LNCaP clone FGC (cell line): ENCODE measurements at places on chromosomes 7 and 10.

DNA sequence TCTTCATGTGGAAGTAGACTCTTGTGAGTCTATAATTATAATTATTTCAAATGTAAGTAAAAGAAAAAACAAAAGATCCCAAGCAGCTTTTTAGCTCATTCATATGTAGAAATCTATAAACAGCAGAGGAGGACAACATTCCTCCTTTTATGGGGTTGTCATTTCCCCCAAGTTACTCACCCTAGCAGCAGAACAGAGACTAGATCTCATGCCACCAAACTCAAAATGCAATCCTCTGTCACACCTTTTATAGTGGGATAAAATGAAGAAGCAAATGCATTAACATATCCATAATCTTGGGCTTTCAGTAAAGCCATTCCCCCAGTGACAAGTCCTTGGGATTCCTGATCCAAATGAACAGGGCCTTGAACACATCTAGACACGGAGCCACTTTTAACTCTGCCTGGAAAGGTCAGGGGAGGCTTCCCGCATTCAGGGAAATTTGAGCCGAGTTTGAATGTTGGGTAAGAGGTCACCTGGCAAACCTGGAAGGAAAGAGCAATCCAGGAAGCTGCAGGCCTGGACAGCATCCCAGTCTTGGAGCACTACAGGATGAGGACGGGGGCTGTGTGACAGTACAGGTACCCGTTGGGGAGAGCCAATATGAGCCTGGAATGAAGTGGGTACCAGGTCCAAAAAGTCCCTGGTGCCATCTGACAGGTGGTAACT, 76.4 kb downstream of the DOCK4 start:
- DNase-seq, result peak; percentile 75

- peak; percentile 88 for DNase-seq
Measured at GRCh38 chr7:111018960-111019736, 71.8 kb upstream of the LRRN3 start.

- no peak for DNase-seq
Measured at GRCh38 chr10:98391578-98391991, 23.4 kb downstream of the PYROXD2 start.

DNA sequence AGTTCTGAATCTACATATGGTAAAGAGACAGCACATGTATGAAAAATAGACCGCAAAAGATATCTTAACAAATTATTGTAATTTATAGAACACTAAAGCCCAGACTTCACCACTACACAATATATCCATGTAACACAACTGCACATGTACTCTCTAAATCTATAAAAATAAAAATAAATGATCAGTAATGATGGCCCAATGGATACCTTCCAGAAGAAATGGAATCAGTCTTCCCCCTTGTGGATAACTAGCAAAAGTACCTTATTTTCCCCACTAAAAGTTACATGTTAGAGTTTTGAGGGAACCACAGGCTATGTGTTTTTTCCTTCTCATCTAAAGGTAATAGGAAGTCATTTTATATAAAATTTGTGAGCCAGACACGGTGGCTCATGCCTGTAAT, 25.7 kb downstream of the C7orf25 start:
- DNase-seq, result no peak

DNA sequence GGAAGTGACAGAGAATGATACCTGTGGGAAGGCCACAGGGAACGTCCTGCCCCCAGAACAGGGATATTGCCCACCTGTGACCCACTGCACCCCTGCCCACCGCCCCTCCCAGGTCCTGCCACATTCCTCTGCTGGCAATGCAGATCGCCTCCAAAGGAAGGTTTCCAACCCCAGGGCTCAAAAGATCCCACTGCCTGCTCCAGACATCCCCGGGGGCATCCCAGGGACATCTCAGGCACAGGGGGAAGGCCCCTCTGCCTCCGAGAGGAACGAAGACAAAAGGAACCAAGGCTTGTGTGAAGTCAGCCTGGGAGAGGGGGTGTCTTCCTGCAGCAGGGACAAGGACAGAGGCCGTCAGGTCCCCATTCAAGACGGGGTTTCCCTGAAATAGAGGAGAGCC, 28.5 kb downstream of the NUDT1 start:
- DNase-seq, result no peak

DNA sequence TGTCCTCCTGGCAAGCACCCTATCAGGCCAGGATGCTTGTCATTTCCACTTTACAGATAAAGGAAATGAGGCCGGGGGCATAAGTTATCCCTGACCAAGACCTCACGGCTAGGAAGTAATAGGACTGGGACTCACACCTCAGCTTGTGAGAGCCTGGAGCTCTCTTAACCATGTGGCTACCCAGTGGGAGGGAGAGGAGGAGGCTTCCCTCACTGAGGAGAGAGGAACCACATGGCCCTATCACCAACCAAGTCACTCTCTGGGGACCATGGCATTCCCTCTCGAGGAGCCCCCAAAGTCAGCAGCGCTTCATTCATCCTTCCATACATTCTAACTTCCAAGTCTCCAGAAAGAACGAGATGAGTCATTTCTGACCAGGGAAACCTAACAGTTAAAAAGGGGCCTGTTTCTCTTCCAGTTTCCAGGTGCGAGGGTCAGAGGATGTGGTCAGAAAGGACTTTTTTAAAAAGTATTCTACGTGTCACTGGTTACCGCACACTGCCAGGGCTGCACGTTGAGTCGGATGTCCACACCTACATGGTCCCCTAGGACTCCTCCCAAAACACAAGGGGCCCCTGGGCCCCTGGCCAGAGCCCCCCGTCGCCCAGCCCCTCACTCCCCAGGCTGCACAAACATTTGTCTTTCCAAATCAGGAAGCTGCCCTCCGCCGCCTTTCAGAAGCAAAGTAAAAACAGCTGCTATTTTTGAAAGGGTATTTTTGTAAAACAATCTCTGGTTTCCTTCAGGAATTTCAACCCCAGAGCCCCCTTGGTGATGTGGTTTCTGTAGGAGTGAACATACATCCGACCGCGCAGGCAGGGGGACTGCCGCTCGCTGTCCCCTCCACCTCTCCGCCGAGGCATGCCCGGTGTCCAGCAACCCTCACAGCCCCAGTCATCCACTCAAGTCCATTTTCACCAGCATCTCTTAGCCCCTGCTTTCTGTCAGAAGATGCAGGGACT, 128.2 kb upstream of the CHST15 start:
- DNase-seq, result no peak

DNA sequence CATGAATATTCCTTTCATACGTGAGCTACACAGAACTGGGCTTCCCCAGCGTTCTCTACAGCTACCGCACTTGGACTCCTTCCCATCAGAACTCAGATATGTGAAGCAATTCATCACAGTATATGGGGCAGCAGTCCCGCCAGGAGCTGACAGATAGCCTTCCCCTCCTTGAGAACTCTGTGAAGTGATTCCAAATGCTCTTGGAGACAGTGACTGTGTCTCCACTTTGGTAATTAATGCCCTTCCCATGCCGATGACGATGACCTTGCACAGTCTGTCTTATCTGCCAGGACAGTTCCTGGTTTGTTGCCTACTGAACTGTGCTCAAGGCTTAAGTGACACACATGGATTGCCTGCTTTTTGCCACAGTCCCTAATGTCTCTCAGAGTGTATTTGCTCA, 75.0 kb upstream of the AFAP1L2 start:
- no peak for DNase-seq

- no peak for DNase-seq
Measured at GRCh38 chr7:83439026-83439425, 209.9 kb downstream of the SEMA3E start.

DNA sequence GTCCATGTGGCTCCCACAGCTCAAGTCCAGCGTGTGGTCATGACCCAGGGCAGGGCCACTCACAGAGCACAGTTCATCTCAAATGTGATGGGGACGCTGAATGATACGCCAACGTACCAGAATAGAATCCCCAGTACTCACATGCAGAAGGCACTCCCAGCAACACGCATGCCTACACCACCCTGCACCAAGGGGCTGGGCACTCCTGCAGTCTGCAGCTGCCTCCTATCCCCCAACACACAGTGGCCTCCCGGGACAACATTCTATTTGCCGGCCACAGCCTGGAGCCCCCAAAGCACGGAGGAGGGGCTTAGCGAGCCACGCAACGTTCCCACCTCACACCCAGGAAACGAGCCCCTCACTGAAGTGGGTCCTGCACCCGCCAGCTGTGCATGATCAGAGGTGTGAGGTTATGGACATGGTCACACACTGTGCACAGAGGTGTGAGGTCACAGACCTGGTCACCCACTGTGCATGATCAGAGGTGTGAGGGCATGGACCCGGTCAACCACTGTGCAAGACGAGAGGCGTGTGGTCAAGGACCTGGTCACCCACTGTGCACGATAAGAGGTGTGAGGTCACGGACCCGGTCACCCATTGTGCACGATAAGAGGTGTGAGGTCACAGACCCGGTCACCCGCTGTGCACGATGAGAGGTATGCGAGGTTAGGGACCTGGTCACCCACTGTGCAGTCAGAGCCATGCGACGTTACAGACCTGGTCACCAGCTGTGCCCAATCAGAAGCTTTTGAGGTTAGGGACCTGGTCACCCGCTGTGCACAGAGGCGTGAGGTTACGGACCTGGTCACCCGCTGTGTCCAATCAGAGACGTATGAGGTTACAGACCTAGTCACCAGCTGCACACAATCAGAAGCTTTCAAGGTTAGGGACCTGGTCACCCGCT, 182.8 kb downstream of the DIP2C start:
- no peak for DNase-seq

DNA sequence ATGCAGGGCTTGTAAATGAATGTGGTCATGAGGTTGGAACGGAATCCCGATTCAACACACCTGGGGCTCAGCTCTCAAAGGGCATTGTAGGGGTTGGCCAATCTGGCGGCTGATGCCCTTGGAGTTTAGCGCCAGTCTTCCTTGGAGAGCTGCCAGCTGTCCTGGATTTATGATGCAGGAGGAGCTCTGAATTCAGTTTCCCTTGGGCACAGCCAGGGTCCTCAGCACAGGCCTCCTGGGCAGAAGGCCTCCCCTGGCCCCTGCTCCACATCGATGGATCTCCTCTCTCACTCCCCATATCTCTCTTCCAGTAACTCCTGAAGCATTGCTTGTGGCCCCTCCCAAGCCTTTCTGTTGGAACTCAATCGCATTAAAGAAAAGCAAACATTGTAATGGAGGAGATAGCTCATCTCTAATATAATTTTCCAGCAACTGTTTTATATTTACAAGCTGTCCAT, 985 bp upstream of the CYTH3 start:
- no peak for DNase-seq

DNA sequence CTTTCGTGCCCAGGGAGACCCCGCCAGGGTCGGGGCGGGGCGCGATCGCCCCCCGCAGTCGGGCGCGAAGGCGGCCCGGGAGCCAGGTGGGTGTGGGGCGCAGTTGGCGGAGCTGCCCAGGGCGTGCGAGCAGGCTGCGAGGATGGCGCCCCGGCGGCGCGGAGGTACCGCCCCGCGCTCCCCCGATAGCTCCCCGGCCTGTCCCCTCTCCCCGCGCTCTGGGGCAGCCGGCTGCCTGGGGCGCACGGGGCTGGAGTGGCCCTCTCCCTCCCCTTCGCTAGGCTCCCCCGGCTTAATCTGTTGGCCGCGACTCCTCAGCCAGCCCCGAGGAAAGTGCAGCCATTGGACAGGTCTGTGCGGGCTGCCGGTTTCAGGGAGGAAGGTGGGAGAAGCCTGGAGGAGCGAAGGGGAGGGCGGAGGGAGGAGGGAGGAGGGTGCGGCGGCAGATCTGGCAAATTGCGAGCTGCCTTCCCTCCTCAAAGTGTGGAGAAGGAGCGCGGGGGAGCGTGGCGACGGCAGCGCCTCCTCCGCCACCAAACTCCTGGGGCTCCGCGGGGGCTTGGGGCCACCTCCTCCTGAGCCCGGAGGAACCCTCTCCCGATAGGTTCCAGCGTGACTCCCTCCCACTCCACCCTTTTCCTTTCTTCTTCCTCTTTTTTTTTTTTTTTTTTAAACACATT, 361 bp upstream of the PLXDC2 start:
- no peak for DNase-seq

- DNase-seq, result no peak
Measured at GRCh38 chr7:9030976-9031375, 597.6 kb downstream of the NXPH1 start.

GRCh38 chr10:30284865-30285594, 64.0 kb downstream of the MTPAP start:
- no peak for DNase-seq

- DNase-seq, result no peak
Measured at GRCh38 chr10:132349766-132350165, 17.8 kb downstream of the LRRC27 start.

DNA sequence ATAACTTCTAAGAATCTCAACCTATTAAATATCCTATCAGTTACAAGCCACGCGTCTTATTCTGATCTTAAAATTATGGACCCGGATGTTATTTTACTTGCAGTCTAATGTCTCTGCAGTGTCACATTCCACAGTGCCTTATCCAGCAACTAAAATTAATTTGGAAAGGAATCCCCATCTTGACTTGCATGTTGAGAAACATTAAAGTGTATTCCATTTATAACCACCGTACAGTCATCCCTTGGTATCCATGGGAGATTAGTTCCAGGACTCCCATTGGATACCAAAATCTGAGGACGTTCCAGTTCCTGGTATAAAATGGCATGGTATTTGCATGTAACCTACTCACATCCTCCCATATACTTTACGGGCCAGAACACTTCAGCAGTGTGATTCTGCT, 194.7 kb downstream of the ARHGAP21 start:
- DNase-seq, result no peak

- no peak for DNase-seq
Measured at GRCh38 chr7:156180451-156181229, 368.4 kb upstream of the SHH start.

DNA sequence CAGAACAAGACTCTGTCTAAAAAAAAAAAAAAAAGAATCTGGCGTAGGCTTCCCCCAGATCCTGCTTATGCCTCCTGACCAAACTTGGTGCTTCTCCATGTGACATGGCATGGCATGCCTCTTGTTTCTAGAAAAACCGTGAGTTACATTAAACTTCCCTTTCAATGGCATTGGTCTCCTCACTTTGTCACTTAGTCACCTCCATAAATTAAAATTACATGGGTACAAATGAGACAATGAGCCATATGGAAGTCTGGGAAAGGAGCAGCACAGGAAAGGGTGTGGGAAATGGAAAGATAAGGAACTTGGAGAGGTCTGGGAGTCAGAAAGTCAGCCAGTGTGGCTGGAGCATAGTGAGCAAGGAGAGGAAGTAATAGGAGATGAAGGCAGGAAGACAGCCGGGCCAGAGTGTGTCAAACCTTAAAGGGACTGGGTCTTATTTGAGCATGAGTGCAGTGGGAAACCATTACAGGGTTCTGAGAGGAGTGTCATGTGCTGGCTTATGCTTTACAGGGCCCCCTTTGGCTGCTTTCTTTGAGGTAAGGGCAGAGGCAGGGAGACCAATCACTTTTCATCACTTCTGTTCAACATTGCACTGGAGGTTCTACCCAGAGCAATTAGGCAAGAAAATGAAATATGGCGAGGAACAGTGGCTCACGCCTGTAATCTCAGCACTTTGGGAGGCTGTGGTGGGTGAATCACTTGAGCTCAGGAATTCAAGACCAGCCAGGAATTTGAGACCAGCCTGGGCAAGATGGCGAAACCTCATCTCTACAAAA, 21.3 kb upstream of the ZMIZ2 start:
- no peak for DNase-seq

- no peak for DNase-seq
Measured at GRCh38 chr7:50657341-50657873, 92.2 kb upstream of the DDC start.

GRCh38 chr10:81280497-81281479, 594.2 kb upstream of the NRG3 start:
- DNase-seq, result no peak

- DNase-seq, result no peak
Measured at GRCh38 chr7:142855756-142856564, 1.1 kb downstream of the EPHB6 start.

GRCh38 chr10:97381626-97382025, 19.5 kb downstream of the RRP12 start:
- no peak for DNase-seq

GRCh38 chr7:134662166-134662870, 15.7 kb downstream of the BPGM start:
- DNase-seq, result no peak
